ENCODE measurements at places on chromosomes 4 and X.
A peak's percentile ranks its signal among the peaks of the same experiment; 100 is the strongest.

DNA sequence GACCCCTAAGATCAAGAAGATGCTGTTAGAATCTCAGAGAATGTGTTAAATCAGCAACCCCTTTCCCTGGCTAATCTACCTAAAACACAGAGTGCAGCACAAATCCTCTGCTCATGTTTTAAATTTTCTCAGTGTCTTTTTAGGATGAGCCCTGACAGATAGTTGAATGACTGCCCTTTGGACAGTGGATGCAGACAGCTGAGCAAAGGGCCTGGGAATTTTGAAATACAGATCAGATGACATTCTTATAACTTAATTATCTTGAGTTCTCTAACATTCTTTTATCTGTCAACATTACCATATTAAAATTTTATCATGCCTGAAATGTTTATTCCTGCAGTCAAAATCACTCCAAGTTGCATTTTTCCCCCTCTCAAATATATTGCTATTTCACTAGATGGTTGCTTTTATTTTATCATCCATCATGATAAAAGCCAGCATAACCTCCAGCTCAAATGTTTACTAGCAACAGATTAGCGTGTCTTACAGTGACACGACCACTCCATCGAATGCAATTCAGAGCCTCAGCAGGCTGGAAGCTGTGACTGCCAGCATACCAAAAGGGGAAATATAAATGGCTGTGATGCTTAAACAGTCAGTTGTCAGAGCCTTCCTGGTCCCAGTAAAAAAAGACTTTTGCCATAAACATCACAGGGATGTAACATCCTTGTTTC is 22.8 kb upstream of the ARHGAP24 start:
- DNase-seq: no peak

DNA sequence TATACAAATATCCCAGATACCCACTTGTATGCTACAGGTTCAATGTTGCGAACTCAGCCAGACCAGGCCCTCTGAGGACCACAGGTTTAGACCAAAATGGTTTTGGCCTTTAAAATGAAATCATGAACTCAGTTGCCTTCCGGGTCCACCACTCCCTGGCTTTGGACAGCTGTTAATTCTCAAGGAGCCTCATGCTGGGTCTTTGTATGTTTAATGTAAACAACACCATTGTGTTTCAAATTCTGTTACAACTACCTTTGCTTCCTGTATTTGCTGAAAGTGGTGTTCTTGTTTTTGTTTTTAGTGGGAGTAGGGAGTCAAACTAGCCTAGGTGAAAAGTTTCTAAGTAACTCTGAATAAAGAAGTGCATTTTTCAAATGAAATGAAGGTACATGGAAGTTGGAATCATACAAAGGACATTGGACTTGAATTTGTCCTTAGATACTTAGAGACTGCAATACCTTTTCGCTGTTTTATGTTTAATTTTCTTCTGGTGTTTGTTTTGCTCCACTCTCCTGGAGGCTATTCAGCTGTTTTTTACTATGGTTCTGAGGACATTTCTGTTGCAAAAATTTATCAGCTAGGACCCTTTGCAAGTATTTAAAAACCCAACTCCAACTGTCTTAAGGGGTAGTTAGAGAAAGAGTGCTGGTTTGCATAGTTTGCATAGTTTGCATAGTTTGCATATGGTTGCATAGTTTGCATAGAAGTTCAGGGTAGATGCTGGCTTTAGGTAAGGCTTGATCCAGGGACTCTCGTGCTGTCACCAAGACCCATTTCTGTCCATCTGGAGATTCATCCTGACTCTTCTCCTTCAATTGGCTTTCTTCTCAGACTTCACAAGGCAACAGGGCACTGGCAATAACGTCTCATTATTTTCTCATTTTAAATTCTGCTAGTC is 70.1 kb downstream of the MID1IP1 start:
- DNase-seq: no peak

GRCh38 chrX:10714531-10714930 is 94.1 kb upstream of the MID1 start:
- DNase-seq: no peak

DNA sequence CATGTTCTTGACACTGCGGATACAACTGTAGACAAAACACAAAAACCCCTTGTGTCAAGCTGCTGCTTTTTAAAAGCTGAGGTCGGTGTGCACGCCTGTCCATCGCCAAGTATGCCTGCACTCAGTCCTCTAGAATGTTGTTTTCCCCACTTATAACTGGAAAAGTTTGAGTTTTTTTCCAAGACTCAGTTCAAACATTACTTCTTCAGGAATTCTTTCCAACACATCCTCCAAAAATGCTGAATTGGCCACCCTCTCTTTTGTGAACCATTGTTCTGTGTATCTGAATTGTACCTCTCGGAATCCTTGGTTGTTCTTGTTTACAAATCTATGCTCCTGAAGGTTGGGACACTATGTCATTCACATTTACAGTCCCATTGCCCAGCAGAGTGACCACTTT is 94.6 kb downstream of the REELD1 start:
- DNase-seq: no peak

DNA sequence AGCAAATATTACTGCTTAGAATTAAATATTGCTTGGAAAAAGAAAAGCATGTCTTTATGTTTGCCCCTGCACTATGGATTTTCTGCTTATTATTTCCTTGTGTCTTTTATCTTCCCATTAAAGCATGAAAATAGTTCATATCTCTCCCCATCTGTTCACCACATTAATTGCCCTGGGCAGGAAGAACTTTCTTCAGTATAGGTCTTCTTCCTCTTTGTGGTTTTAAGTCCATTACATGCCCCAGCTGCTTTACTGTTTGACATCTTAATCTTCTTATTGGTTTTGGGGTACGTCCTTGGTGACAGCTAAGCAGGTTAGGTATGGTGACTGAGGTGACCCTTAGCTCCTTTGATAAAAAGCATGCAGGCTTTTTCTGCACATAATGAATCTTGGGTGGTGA is 157.3 kb downstream of the AASDH start:
- DNase-seq: no peak

GRCh38 chrX:19593690-19594089 is 78.4 kb upstream of the MAP3K15 start:
- DNase-seq: peak; percentile 0

DNA sequence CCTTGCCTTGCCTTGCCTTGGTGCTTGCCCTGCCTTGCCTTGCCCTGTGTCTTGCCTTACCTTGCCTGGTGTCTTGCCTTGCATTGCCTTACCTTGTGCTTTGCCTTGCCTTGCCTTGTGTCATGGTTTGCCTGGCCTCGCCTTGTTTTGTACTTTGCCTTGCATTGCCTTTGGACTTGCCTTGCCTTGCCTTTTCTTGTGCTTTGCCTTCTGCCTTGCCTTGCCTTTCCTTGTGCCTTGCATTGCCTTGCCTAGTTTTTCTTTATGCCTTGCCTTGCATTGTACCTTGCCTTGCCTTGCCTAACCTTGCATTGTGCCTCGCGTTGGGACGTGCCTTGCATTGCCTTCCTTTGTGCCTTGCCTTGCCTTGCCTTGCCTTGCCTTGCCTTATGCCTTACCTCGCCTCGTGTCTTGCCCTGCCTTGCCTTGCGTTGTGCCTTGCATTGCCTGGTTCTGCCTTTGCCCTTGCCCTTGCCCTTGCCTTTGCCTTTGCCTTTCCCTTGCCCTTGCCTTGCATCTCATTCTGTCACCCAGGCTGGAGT is 82.8 kb downstream of the TAB3 start:
- no peak for DNase-seq

DNA sequence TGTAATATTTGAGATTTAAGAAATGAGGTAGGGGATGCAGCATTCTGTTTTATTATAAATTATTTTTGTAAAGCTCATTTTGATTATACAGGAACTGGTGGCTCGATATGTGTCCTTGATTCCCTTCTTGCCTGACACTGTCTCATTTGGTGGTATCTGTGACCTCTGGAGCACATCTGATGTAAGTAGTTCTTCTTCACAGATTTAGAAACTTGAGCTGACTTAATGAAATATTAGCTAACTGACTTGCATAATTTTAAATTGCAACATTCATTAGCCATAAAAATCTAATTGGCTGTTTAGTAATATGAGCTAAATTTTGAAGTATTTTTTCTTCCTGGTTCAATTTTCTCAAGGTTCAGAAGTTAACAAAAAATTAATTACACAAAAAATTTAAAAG is 69.1 kb downstream of the FBXL5 start:
- no peak for DNase-seq

- DNase-seq: no peak
Measured at GRCh38 chrX:97494756-97495372, 611.2 kb downstream of the RPA4 start.

GRCh38 chrX:1534301-1535168 is 2.5 kb downstream of the P2RY8 start:
- peak; percentile 48 for DNase-seq

DNA sequence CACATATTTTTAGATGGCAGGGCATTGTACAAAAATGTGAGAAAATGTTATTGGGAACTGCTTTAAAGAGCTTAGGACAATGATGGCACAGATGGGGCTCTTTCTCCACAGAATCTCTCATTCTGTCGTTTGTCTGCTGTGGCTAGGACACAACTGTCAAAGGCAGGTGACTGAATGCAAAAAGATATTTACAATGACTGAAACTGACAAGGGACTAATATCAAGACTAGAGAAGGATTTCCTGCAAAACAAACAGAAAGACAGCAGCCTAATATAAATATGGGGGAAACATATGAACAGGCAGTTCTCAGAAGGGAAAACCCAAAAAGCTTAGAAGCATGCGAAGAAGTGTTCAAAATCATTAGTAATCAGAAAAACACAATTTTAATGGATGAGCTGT is 177.5 kb upstream of the AFF2 start:
- no peak for DNase-seq

DNA sequence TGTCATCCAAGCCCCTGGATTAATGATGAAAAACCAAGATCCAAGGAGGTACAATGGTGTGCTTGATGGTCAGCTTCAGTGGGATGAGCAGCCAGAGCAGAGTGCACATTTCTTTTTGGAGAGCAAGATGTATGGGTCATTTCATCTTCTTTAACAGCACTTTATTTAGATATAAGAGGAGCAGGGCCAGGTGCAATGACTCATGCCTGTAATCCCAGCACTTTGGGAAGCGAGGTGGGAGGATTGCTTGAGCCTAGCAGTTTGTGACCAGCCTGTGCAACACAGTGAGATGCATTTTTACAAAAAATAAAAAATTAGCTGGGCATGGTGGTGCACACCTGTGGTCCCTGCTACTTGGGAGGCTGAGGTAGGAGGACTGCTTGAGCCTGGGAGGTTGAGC is 45.3 kb upstream of the MAP3K15 start:
- no peak for DNase-seq

DNA sequence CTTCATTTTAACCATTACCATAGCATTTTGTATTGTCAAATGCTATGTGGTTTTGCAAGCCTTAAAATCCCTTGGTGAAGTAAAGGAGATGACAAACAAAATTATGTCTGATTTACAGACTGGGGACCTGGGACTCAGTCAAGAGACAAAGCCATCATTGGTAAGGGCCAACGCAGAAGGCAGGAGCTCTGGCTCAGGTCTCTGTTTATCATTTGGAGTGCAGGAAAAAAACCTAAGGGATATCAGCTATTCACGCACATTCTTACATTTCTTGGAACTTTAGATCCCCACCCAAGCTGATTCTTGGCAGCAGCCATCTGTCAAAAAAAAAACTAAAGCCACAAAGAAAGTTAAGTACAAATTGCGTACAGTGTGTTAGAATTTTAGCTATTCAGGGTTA is 731.9 kb downstream of the STPG2 start:
- no peak for DNase-seq

DNA sequence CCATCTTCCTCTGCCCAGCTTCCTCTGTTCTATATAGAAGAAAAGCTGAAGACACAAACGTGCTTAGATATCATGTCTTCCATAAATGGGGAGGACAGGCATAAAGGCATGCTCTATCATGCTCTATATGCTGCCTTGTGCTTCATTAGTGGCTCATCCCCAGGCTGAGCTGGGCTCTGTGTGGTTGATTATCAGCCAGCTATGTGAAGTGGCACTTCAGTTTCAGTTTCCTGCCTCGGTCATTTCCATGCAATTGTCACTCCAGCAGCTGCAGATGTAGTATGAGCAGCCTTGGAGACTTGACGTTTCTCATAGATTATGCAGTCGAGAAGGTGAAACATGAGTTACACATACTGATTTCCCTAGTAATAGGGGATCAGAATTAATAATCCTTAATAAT is 106.2 kb downstream of the SYTL5 start:
- DNase-seq: no peak

GRCh38 chr4:10879411-10880110 is 195.0 kb upstream of the CLNK start:
- no peak for DNase-seq

- DNase-seq: no peak
Measured at GRCh38 chrX:66053414-66053813, 13.5 kb upstream of the VSIG4 start.

DNA sequence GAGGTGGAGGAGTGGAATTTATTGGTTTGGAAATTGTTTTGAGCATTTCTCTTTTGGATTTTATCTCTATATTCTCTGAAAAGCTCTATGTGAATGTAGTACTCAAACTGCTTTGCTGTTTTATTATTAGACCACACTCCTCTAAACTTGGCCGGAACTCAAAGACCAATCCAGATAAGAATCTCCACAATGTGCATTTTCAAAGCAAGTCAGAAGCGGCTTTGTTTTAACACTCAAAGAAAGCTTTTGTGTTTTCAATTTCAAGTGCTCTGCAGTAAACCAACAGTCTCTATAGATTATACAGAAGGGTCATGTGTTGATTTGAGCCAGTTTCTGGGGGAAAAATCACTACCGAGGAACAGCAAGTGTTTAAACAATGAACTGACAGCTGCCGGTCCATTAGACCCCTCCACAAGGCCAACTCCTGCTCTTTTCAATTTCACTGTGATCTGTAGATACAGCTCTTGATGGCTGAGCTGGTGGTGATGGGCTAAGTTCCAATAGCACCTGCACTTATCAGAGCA is 79.4 kb downstream of the FTHL17 start:
- no peak for DNase-seq

GRCh38 chr4:48329193-48329592 is 12.1 kb upstream of the SLAIN2 start:
- DNase-seq: no peak

- DNase-seq: no peak
Measured at GRCh38 chr4:171721937-171722336, 91.3 kb upstream of the GALNTL6 start.

- no peak for DNase-seq
Measured at GRCh38 chr4:76902233-76902890, 4.4 kb upstream of the SOWAHB start.

- peak; percentile 5 for DNase-seq
Measured at GRCh38 chrX:132216806-132217202, 2.4 kb downstream of the RAP2C start.

DNA sequence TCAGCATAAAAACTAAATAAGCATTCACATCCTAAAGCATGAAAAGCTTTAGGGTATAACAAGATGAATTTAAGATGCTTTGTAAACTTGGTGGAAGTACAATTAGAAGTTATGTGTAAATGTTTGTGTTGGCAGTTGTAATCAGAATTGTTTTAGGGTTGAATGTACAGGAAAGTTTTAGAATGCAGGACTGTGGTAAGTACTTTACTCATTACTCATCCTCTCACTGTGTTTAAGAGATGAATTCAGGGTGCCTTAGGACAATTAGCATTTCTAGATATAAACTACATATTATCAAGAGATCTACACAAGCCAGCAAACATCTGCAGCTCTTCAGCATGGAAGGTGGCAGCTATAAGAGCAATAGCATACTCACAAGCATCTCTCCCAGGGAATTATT is 77.5 kb upstream of the ELOVL6 start:
- no peak for DNase-seq

GRCh38 chr4:93870876-93871458 is 42.4 kb downstream of the ATOH1 start:
- no peak for DNase-seq
